GM23248 (cell line): ENCODE measurements at places on chromosomes 5 and 9. TPM values are rescaled to one million over a fixed set of nuclear protein-coding genes. Genes with fewer than 3 reads are reported as not detected.

The GRM6 gene
- not detected in 2 replicates for total RNA-seq

The SPINK6 gene
- total RNA-seq: not detected in 2 replicates

The PCDHGA8 gene
- 0.86 and 1.5 TPM in 2 replicates for total RNA-seq

The PCA3 gene
- total RNA-seq: not detected in 2 replicates

The FAM81B gene
- total RNA-seq: not detected in 2 replicates

The FIBCD1 gene
- 20.2 and 20.9 TPM in 2 replicates for total RNA-seq

The IFNK gene
- total RNA-seq: not detected in 2 replicates

The SPINK5 gene
- not detected in 2 replicates for total RNA-seq

The KIAA0825 gene
- 4.6 and 7.0 TPM in 2 replicates for total RNA-seq

The BHMT gene
- total RNA-seq: not detected in 2 replicates

The MOB3B gene
- total RNA-seq: not detected in 2 replicates

The PCDHGA1 gene
- total RNA-seq: 0.38 and 1.8 TPM in 2 replicates

The FOXD4 gene
- 0.63 TPM in 1 of 2 replicates, not detected in the other for total RNA-seq

The IRX1 gene
- total RNA-seq: 25.9 and 32.5 TPM in 2 replicates

The CARTPT gene
- not detected in 2 replicates for total RNA-seq

The PHF24 gene
- total RNA-seq: 0.25 TPM in 1 of 2 replicates, not detected in the other

The CDH9 gene
- total RNA-seq: not detected in 2 replicates

The CYLC2 gene
- not detected in 2 replicates for total RNA-seq

The CAMK4 gene
- 3.6 and 3.9 TPM in 2 replicates for total RNA-seq

The ESM1 gene
- total RNA-seq: 25.5 and 26.1 TPM in 2 replicates

The ACOT12 gene
- total RNA-seq: not detected in 2 replicates

The CREB3 gene
- total RNA-seq: 101 and 111 TPM in 2 replicates

The CHSY3 gene
- 2.4 and 4.2 TPM in 2 replicates for total RNA-seq

The WNK2 gene
- not detected in 2 replicates for total RNA-seq

The ANKRD34B gene
- not detected in 2 replicates for total RNA-seq

The RANBP6 gene
- total RNA-seq: 25.7 and 35.0 TPM in 2 replicates

The CER1 gene
- not detected in 2 replicates for total RNA-seq

The HTR4 gene
- total RNA-seq: not detected in 2 replicates

The CCDC192 gene
- not detected in 2 replicates for total RNA-seq

The UAP1L1 gene
- 5.2 and 5.7 TPM in 2 replicates for total RNA-seq

The DOLPP1 gene
- total RNA-seq: 11.5 and 11.6 TPM in 2 replicates

The STARD4 gene
- 40.1 and 45.3 TPM in 2 replicates for total RNA-seq

The STX17 gene
- 9.0 and 16.9 TPM in 2 replicates for total RNA-seq

The ROPN1L gene
- total RNA-seq: 0.86 TPM in 1 of 2 replicates, not detected in the other

The EQTN gene
- not detected in 2 replicates for total RNA-seq

The ADAMTS13 gene
- 2.1 and 2.2 TPM in 2 replicates for total RNA-seq

The SH3TC2 gene
- 1.1 and 1.5 TPM in 2 replicates for total RNA-seq

The TESK1 gene
- total RNA-seq: 21.6 and 33.0 TPM in 2 replicates

The CLINT1 gene
- 56.1 and 70.9 TPM in 2 replicates for total RNA-seq

The ARID3C gene
- total RNA-seq: 0.11 and 0.38 TPM in 2 replicates

The SMIM33 gene
- not detected in 2 replicates for total RNA-seq

The LCN1 gene
- total RNA-seq: not detected in 2 replicates

The AK6 gene
- total RNA-seq: 17.0 and 20.0 TPM in 2 replicates

The CNTLN gene
- total RNA-seq: 7.0 and 7.2 TPM in 2 replicates

The NDUFA8 gene
- 35.5 and 47.4 TPM in 2 replicates for total RNA-seq

The PRR7 gene
- total RNA-seq: 23.9 and 24.8 TPM in 2 replicates

The CMYA5 gene
- total RNA-seq: 0.97 and 1.0 TPM in 2 replicates
